Activated naive CD4-positive, alpha-beta T cell treated with anti-CD3 and anti-CD28 coated beads for 36 hours (primary cell): ENCODE measurements at places on chromosomes 7 and 10. TPM values are rescaled to one million over a fixed set of nuclear protein-coding genes. Genes with fewer than 3 reads are reported as not detected.

DNA sequence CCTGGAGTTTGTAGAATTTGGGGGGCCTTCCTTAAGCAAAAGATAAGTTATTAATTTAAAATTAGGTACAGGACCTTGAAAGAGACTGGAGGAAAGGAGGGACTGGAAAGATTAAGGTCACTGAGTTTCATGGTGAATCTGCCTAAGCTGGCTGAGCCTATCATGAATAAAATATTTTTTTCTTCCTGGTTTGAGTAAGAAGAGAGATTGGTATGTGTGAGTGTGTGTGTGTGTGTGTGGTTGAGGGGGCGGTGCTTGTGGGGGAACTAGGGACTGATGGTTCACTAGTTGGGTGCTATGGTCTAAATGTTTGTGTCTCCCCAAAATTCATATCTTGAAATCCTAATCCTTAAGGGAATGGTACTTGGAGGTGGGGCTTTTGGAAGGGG is 142.5 kb upstream of the PRKCQ start:
- DNase-seq = peak; percentile 30

- DNase-seq = no peak
These were observed 10.8 kb upstream of the IFRD1 start for GRCh38 chr7:112439476-112439875.

GRCh38 chr10:58164517-58164916 is 103.2 kb downstream of the IPMK start:
- DNase-seq = no peak

GRCh38 chr10:4144817-4145216 is 359.8 kb upstream of the KLF6 start:
- DNase-seq = no peak

DNA sequence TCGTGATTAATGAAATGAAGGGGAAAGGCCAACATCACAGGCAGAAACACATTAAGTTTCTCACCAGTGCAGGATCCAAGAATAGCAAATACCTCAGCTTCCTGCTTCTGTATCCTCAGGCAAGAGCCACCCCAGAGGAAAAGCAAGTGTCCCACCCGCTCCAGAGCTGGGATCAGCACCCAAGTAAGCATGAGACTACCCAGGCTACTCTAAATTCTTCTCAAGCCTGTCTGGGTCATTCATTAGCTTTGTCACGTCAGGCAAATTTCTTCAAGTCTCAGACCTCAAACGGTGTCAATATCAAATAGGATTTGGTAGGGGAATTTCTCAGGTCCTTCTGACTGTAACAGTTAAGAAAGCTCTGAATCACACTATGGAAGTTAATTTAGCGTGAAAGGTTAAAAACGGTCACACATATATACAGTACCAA is 59.0 kb downstream of the GNA12 start:
- DNase-seq = no peak

DNA sequence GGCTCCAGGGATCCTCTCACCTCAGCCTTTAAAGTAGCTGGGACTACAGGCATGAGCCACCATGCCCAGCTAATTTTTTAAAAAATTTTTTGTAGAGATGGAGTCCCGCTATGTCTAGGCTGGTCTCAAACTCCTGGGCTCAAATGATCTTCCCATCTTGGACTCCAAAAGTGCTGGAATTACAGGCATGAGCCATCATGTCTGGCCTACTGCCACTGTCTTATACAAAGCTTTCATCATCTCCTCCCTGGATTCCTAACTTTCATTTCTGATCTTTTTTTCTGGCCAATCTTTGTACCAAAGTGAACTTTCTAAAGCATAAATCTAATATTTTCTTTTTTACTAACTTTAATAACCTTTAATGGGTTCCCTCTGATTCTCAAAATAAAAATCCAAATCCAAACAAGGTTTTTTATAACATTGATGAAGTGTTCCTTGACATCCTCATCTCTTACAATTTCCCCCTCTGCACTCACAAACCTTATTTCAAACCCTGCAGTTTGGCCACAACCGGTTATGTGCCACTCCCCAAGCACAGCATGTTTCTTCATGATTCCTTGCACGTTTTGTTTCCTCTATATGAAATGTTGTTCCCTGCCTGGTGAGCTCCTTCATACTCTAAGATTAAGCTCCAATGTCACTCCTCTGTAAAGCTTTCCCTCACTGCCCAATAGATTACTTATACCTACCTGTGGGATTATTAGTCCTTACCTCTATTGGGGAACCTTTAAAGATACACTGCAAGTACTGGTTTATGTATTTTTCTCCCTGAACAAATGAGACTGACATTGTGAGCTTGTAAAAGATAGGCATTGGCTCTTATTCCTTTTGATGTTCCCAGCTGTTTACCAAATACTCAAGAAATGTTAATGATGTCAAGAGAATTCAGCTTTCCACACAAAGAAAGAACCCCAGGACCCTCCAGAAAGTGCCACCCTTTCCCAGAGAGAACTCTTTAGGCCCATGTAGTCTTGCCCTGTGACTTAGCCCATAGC is 101.7 kb downstream of the HOXA1 start:
- no peak for DNase-seq

- peak; percentile 46 for DNase-seq
These were observed 44.6 kb upstream of the RSBN1L start for GRCh38 chr7:77651575-77652162.

DNA sequence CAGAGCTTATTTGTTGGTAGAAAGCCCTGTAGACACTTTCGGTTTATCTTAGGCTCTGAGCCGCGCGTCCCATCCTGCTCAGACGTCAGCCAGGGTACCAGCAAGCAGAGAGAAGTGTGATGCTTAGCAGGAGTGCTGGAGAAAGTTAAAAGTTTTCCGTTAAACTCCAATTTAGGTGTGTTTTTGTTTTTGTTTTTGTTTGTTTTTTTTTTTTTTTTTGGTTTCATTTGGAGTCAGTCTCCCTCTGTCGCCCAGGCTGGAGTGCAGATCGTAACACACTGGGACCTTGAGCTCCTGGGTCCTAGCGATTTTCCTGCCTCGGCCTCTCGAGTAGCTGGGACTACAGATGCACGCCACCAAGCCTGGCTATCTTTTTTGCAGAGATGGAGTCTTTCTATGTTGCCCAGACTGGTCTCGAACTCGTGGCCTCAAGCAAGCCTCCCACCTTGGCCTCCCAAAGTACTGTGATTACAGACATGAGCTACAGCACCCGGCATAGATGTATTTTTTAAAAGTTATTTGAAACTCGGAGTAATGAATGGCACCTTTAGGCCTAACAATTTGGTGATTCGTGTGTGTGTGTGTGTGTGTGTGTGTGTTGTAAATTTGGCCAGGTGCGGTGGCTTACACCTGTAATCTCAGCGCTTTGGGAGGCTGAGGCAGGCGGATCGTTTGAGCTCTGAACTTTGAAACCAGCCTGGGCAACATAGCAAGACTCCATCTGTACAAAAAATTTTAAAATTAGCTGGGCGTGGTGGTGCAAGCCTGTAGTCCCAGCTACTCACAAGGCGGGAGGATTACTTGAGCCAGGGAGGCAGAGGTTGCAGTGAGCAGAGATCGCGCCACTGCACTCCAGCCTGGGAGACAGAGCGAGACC is 1.3 kb upstream of the HIP1 start:
- DNase-seq = peak; percentile 70

- no peak for DNase-seq
These were observed 7.6 kb downstream of the WNT8B start for GRCh38 chr10:100470367-100470766.

DNA sequence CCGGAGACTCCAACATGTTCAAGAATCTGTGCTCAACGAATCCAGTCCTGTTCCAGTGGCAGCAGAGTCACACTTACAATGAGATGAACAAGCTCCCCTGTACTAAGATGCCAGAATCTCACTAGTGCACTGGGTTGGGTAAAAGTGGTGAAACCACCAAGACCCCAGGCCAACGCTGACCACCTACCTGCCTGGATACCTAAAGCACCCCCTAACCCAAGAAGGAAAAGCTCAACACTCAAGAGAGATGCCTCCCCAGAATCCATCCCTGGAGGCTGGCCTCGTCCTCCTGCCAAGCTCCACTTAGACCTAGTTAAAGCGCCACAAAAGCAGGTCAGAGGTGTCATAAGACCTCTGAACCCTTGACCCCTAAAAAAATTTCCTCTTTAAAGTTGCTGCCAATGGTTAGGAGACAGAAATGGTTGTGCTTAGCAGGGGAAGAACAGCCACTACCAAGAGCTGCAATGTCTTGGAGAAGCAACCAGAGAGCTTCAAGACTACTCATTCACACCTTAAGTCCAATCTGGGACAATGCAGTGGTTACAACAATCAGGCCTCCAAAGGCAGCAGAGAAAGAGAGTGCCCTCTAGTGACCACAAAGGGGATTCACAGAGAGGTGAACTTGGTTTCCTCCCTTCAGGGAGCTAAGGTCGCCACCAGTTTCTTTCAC is 94.6 kb upstream of the MACROH2A2 start:
- DNase-seq = peak; percentile 40

GRM3 gene
- not detected for total RNA-seq

KLF14 gene
- total RNA-seq = not detected

SPDYE11 gene
- not detected for total RNA-seq
